C1 segment of cervical spinal cord (tissue), 14 donors: ENCODE measurements at places on chromosomes 3 and 15.

DNA sequence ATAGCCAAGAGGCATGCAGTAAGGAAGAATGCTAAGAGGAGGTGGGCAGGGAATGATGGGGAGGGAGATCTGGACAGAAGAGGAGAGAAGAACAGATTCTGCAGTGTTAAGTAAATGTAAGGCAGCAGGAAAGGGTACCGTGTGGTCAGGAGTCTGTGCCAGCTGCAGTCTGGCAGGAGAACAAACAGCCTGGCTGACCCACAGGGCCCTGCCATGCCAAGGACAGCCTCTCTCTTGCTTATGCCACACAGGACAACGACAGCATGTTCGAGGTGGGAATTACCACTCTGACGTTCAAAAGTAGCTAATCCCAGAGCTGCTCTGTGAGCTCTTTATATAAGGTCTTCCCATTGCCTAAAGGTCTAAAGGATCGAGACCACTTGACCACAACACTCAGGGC lies 31.3 kb downstream of the DAPK2 start:
- DNase-seq, result no peak

DNA sequence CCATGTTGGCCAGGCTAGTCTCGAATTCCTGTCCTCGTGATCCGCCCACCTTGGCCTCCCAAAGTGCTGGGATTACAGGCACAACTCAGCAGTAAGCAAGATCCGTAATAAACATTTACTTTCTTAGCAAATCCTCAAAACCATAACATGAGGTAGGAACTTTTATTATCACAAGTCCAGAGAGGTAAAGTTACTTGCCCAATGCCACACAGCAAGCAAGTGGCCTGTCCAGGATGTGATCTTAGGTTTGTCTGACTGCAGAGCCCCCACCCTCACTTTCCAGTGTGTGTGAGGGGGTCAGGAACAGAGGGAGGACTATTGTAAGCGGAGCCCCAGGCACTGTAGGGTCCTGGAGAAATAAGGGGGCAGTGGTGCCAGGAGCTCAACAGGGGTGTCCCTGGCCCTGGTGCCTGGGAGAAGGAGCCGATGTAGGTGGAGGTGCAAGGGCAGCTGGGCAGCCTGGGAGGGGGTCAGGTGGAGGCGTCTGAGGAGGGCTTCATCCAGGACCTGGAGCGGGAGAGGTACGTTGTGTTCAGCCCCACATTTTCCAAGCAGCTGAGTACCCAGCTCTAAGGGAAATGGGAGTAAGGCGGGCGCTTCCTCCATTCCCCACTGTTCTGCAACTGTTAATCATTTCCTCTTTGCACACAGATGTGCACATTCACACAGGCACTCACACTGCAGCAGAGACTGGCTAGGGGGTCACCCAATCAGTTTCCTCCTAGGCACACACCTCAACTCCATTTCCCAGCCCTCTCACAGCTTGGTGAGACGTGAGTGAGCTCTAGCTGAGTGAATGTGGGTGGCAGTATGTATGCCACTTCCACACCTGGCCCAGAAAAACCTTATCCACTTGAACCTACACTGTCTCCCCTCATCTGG lies 5.9 kb downstream of the RPUSD3 start:
- DNase-seq, result no peak

GRCh38 chr3:169489775-169490546 lies 173.6 kb downstream of the MECOM start:
- no peak for DNase-seq

DNA sequence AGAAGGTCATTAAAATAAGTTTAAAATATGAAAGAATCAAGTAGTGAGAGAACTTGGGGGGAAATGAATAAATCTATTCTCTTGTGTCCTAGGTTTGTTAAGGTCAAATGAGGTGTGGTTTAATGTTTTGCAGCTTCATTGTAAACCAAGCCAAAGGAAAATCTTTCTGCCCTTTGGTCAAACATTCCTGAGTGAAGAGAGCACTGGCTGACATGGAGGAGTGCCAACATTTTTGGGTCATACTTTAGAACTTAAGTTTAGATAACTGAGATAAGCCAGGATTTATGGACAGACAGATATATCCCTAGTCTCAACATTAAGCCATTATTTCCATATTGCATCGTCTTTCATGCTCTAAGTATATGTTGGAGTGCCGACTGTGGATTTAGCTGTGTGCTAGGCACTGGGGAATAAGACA lies 66.4 kb downstream of the PTPRG start:
- no peak for DNase-seq

DNA sequence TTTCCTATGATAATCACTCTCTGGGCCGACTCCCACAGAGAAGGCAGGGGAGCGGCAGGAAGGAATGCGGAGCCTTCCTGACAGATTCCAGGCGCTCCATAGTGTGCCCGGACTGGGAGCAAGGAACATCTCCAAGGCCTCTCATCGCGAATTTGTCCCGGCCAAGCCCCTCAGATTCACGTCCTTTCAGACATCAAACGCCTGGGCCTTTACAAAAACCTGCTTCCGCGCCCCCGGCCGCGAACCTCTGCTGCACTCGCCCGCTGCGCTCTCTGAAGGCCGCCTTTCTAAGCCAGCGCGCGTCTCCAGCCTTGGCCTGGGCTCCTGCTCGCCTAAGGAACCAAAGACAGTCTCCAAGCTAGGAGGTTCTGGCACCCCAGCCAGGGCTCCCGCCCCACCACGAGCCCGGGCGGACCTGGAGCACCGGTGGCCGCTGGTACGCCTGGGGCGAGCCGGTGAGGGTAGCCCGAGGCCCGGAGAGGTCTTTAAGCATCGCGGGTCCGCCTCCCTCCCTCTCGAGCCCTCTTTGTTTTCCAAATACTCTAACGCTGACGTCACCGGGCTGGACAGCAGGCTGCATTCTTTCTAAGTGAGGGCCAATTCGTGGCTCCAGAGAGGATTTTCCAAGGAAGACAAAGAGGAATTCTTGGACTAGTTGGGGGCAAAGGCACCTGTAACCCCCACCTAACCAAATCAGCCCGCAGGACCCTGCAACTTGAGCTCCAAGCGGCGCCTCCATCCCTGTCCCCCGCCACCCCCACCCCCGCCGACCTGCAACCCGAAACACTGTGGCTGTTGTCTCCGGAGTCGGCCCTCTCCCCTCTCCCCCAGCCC lies 759 bp downstream of the AMOTL2 start:
- DNase-seq, result peak; percentile 64

DNA sequence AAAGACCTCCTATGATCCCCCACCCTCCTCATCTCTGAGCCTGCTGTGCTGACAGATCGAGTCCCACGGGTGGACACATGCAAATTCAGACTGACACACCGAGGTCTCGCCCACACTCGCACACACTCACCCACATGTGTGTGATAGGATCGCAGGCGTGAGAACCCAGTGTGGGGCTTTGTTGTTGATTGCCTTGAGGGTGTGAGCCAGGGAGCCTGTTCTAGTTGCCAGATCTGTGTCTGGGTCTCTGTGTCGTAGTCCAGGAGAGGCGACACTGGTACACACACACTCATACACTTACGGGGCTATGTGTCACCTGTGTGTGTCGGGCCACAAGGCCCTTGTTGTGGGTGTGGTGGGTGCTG lies 2.0 kb downstream of the EPHB3 start:
- no peak for DNase-seq

DNA sequence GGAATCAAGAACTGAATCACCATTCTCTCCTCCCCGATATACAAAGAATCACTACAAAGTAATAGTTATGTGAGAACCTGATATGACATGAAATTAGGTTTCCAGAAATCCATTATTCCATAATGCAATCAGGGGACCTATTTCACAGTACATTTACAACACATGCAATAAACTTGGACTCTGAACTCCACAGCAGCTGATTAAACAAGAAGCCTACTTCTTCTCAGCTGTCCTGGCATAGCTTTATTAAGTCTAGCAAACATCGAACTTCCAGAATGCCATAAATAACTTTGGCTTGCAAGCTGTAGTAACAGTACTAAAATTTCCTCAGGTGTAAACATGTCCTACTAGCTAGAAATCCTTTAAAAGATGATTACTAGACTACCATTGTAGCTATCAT lies 17.8 kb downstream of the PDCD10 start:
- no peak for DNase-seq

DNA sequence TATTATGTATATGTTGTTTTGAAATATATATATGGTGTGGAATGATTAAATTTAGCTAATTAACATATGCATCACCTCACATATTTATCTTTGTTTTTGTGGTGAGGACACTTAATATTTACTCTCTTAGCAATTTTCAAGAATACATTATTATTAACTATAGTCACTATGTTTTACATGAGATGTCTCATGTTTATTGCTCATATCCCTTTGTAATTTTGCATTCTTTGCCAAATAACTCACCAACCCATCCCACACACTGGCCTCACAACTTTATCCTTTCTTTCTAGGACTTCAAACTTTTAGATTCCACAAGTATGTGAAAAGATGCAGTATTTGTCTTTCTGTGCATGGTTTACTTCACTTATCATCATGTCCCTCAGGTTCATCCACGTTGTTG lies 950.2 kb upstream of the CADM2 start:
- DNase-seq, result no peak

GRCh38 chr3:26683902-26684301 lies 61.3 kb downstream of the LRRC3B start:
- no peak for DNase-seq

DNA sequence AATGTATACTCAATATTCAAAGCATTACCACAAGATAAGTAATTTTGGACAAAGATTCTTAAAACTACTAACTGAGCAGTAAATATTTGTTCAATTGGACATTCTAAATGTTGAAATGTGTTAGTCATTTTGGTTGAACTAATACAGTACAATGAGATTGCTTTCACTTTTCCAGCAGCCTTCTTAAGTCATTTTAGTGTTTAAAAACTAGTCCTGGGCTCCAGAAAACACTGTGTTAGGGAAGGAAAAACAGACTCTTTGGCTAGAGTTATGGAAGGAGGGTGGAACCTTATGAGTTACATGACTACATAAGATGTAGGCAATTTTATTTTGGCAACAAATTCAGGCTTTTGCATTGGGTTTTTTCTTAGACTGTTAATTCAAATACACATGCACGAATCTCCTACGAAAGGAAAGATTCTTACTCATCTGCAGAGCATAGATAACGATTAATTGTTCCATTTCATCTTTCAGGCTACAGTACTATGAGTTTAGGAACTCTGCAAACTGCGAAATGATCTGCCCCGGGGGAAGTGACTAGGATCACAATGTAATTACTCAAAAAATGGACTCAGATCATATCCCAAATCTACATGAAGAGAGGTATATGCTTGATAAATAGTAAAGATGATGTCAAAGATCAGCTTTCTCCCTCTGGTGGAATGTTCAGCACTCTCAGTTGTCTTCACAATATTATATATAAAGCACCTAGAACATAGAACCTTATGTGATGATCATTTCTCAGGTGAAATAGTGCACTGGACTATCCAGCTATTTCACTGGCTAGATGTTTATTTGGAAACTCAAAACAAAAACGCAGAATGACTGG lies 492.8 kb upstream of the MDFIC2 start:
- no peak for DNase-seq

GRCh38 chr15:39501366-39502081 lies 79.4 kb upstream of the THBS1 start:
- no peak for DNase-seq

- no peak for DNase-seq
Measured at GRCh38 chr15:80693682-80694610, 1.2 kb upstream of the ABHD17C start.

GRCh38 chr15:83554558-83554957 lies 99.4 kb upstream of the ADAMTSL3 start:
- no peak for DNase-seq

DNA sequence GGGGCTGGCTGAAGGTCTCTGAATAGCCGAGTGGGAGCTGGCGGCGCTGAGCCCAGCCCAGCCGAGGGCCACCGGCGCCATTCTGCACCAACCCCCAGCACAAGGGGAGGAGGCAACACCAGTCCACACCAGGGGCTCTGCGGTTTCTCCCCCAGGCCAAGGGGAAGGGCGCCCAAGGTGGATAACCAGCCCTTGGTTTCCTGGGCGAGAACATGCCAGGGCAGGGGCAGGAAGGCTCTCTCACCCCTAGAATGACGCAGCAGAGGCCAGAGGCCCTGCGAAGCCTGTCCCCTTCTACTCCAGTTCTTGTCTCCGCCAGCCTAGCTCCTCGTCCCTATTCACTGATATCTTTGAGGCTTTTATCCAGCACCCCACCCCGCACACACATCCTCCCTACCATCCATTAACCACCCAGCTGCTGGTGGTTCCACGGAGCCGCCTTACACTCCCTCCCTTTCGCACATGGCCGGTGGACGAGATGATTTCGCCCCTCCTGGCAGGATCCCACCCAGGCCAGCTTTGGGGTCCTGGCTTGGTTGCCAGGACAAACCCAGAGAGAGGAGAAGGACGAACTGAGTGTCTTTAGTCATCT lies 1.3 kb downstream of the RBPMS2 start:
- no peak for DNase-seq

DNA sequence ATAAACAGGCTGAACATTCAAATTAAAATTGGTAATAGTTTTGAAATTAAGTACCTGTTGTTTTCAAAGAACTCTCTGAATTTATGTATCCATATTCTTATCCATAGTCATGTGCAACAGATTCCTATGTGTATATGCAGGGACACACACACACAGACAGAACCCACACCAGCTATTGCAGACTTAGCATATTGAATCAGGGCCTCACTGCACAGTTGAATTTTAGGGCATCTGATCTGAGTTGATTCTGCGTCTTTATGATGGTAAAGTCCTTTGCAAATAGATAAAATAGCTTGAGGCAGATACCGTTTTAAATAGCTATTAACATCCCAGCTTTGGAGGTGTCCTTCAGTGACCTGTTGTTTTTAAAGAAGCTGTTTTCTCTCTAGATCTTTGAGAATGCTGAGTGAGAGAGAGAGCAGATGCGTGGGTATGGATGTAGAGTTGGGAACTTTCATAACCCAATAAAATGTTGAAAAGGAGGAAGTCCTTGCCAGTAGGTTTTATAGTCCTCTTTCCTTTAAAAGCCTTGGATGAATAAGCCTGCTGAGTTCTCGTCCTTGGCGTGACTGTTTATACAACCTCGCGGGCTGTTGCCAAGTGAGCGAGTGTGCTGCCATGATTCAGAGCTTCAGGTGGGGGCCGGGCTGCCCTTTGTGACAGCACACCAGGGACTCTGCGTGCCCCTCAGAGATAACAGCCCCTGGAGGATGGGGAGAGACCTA lies 18.3 kb downstream of the MYZAP start:
- DNase-seq, result no peak

GRCh38 chr15:79916502-79917132 lies 19.8 kb upstream of the MTHFS start:
- no peak for DNase-seq

DNA sequence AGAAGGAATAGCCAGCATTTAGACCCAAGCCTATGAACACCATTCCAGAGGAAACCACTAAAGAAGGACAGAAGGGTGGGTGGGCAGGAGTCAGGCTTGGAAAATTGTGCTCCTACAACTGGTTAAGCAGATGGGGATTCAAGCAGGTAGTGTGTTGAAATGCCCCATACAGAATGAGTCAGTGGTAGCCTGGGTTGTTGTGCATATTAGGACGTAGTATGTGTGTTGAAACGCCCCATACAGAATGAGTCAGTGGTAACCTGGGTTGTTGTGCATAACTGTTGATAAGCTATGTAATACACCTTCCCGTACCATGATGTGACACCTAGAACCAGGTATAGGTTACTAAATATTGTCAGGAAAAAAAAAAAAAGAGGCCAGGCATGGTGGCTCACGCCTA lies 34.0 kb downstream of the MINDY4B start:
- DNase-seq, result no peak
